Fibroblast of skin of back (primary cell): ENCODE measurements at places on chromosomes 16 and 17.

- no peak for DNase-seq
These were observed 44.9 kb downstream of the TMEM235 start for GRCh38 chr17:78276098-78276887.

- DNase-seq = no peak
These were observed 37.2 kb downstream of the HAPSTR1 start for GRCh38 chr16:9128346-9129342.

- no peak for DNase-seq
These were observed 115.1 kb downstream of the PPM1E start for GRCh38 chr17:58870747-58871146.

DNA sequence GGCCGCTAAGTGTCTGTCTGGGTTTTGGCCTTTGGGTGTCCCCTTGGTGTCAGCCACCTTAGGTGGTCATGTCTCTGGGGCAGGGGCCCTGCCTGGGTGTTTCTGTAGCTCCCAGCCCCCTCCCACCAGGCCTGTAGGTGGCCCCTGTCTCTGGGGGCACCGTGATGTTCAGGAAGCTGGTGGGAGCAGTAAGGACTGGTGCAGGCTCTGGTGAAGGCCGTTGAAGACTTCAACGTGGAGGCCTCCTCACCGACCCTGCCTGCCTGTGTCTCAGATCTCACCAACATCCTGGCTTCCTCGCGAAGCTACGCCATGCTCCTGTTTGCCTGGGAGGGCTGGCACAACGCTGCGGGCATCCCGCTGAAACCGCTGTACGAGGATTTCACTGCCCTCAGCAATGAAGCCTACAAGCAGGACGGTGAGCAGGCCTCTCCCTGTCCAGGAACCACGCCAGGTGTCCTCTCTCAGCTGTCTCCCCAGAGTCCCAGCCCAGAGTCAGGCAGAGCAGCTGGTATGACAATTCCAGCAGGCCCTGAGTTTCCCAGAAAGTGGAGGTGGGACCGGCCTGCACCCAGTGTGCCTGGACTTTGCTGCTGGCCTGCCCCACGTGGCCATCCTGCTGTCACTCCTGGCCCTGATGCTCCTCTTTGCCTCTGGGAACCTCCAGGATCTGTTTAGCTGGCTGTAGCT lies 2.8 kb downstream of the ACE start:
- DNase-seq = no peak

GRCh38 chr16:5621826-5622225 lies 524.2 kb upstream of the EEF2KMT start:
- DNase-seq = no peak

DNA sequence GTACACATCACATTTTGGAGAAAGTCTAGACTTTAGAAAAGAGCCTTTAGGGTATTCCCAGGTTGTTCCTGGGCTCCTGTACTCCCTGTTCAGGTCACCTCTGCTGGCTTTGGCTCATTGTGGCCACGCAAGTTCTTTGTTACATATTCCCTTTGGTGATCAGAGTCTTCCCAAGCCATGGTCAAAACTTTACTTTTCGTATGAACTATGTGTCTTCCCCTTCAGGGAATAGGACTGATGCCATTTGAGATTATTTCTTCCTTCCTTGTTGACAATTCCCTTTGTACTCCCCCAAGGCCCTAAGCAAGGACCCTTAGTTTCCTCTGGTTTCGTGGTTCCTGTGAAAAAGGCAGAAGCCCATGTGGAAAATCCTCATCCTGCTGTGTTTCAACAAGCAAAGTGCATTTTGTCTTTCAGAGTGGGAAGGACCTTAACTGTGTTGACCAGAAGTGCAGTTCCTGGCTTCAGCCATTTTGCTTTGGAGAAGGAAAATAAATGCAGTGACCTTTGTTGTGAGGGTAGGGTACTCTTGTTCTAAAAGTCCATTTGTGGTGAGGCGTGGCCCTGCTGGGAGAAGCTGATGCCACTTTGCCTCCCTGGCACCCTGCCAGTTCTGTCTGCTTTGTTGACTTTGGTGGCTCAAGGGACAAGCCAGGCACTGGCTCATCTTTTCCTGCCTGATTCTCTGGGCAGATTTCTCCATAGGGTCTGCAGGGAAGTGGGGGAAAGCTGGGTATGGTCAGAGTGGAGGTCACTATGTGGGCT lies 55.1 kb downstream of the ZNRF1 start:
- DNase-seq = peak; percentile 45

GRCh38 chr16:11791144-11791828 lies 5.8 kb downstream of the ZC3H7A start:
- DNase-seq = no peak

- DNase-seq = no peak
These were observed 6.2 kb downstream of the EFNB3 start for GRCh38 chr17:7711051-7711755.

- no peak for DNase-seq
These were observed 15.2 kb downstream of the PIEZO1 start for GRCh38 chr16:88769617-88770460.

DNA sequence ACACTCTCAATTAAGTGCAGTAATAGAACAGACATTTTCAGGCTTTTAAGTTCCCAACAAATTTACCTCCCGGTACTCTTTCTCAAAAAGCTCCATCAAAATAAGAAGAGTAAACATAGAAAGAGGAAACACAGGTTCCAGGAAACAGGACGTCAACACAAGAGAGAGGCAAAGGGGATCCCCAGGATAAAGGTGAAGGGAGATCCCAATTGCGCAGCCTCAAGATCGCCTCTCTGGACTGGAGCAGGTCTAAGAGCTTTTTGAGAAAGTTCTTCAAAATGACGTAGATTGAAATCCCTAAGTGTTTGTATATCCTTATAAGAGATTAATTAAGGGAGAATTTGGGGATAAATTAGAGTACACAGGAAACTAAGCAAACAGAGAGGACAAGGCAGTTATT lies 3.9 kb upstream of the FXR2 start:
- DNase-seq = no peak

DNA sequence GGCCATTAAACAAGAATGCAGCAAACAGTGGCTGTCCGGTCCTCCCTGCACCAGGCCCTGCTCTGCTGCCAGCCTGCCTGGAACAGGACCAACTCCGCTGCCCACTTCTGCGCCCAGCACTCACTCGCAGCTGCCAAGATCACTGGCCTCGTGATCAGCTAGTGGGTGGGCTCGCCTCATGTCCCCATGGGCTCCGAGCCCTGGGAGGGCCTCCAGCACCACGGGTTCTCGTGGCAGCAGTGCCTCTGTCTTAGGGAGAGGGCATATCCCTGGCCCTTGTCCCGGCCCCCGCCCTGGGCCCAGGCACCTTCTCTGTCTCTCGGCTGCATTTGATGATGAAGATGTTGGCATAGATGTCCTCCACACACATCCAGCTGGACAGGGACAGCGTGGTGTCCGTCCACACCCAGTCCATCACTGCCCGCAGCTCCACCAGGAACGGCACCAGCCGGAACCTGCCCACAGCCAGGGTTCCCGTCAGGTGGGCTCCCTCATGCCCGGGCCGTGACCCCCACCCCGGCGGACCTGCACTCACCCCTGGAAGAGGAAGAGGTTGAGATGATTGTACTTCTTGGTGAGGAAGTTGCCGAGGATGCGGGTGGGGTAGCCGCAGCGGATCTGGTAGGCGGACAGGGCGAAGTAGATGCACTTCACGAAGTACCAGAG lies 13.1 kb downstream of the CTU2 start:
- no peak for DNase-seq

- DNase-seq = no peak
These were observed 129.1 kb upstream of the HS3ST2 start for GRCh38 chr16:22684574-22685458.

DNA sequence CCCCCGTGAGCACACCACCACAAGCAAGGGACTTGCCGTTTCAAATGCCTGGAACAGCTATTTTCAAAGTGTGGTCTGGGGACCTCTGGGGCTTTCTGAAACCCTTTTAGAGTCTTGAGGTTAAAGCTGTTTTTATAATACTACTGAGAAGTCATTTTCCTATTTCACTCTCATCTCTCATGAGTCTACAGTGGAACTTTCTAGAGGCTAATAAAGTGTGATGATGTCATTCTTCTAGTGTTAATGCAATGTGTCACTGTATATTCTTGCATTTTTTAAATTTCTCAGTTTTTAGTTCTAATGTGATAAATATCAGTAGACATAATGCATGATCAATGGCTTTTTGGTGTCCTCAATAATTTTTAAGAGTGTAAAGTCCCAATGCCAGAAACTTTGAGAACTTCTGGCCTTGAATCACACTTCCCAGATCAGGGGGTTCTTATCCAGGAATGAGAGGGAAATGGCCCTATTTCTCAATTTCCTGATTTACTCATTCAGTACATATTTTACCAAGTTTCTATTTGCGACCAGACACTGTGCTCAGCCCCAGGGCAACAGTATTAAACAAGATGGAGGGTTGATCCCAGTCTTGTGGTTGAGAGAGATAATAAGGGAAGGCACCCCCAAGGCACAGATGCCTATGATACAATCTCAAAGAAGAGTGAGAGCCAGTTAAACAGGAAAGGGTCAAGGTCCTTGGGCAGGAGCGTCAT lies 444.0 kb downstream of the HS3ST3B1 start:
- peak; percentile 72 for DNase-seq

- DNase-seq = peak; percentile 79
These were observed 478.6 kb downstream of the SLC39A11 start for GRCh38 chr17:72613806-72614292.

- no peak for DNase-seq
These were observed 4.6 kb upstream of the STAT3 start for GRCh38 chr17:42392692-42393415.

GRCh38 chr17:44966348-44967025 lies 1.6 kb downstream of the C1QL1 start:
- no peak for DNase-seq

- no peak for DNase-seq
These were observed 68.5 kb upstream of the AMZ2 start for GRCh38 chr17:68179236-68179925.

- DNase-seq = peak; percentile 62
These were observed 8.4 kb upstream of the SHCBP1 start for GRCh38 chr16:46629331-46630219.

DNA sequence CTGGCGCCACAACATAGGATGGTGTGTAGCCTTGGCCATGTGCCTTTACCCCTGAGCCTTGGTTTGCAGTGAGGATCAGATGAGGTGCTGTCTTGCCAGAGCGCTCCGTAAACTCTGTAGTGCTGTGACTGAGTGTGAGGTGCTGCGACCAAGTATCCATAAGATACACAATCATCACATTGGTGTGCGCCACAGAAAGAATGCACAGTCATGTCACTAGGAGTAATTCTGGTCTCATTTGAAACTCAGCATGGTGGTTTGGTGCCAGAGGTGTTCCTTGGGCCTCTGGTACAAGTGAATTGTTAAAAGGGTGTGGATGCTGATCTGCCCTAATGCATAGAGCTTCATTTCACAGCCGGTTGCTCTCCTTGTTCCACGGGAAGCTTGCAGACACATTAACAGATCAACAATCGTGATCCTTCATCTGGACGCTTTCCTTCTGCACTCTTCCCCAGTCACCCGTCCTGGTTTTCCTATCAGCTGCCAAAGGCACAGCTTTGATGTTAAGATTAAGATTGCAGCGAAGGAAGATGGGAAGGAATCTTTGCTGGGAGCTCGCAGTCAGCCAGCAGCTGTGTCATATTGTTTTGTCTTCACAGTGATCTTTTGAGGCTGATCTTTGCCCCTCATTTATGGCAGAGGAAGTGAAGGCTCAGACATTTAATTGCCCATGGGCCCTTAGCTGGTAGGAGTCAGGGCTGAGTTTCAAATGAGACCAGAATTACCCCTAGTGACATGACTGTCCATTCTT lies 79.1 kb downstream of the KSR1 start:
- no peak for DNase-seq

GRCh38 chr17:11267999-11268575 lies 27.1 kb downstream of the SHISA6 start:
- DNase-seq = no peak

DNA sequence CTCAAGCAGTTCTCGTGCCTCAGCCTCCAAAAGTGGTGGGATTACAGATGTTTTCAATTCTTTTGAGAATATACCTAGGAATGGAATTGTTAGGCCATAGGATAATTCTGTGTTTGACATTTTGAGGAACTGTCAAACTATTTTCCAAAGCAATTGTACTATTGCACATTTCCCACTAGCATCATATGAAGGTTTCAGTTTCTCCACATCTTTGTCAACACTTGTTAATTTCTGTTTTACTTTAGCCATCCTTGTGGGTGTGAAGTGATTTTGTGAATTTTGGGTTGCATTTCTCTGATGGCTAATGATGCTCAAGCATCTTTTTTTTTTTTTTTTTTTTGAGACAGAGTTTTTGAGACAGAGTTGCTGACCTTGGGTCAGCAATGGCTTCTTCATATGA lies 6.2 kb downstream of the NT5M start:
- DNase-seq = no peak

- no peak for DNase-seq
These were observed 192.2 kb downstream of the WWOX start for GRCh38 chr16:78291604-78292003.

- DNase-seq = no peak
These were observed 18.0 kb upstream of the BRD7 start for GRCh38 chr16:50386774-50387173.

DNA sequence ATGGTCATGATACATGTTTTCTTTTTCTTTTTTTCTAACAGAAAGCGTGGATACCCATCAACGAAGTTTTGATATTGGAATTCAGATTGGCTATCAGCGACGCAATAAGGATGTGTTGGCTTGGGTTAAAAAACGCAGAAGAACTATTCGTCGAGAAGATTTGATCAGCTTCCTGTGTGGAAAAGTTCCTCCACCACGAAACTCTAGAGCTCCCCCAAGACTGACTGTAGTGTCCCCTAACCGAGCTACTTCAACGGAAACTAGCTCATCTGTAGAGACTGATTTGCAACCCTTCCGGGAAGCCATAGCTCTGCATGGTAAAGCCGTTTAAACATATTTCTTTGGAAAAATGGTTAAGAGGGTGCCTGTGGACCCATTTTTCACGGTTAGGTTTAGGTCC lies 11.5 kb downstream of the HAPSTR1 start:
- no peak for DNase-seq

DNA sequence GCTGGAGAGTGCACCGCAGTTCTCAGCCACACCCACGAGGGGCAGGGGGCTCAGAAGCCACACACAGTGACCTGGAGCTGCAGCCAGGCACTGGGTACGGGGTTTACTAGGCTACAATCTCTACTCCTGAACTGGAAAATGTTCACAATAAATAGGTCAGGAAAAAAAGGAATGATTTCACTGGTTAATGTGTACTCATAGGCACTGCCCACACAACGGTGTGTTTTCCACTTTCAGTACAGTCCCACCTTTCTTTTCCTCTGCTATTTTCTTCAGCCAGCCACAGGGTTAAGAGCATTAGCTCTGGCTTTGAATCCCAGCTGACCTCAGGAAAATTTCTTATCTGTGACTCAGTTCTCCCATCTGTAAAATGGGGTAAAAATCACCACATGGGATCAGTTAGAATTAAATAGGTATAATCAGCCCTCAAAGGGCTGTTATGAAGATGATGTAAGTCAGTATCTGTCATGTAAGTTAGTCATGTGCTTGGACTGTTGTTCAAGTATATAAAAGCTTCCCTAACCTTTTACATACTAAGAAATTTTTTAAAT lies 35.7 kb downstream of the ZCCHC14 start:
- peak; percentile 49 for DNase-seq

DNA sequence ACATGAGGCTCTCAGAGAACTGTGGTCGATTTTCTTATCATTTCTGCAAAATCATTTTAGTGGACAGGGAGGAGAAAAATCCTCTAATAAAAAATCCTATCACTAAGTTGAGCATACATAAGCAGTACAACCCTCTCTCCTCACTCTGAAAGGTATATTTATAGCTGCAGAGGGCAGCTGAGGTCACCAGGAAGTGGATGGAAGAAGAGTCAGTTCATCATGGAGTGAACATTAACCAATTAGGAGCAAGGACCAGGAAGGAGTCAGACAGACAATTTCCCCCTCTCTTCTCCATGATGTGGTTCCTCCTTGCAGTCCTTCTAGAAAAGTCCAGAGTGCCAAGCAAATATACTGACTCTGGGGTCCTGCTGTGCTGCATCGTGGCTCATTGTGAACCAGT lies 253.7 kb downstream of the TOX3 start:
- no peak for DNase-seq
